ENCODE measurements at places on chromosomes 1 and 21.

- peak; percentile 82 for DNase-seq
Measured at GRCh38 chr1:231590453-231591198, 36.0 kb upstream of the DISC1 start.

DNA sequence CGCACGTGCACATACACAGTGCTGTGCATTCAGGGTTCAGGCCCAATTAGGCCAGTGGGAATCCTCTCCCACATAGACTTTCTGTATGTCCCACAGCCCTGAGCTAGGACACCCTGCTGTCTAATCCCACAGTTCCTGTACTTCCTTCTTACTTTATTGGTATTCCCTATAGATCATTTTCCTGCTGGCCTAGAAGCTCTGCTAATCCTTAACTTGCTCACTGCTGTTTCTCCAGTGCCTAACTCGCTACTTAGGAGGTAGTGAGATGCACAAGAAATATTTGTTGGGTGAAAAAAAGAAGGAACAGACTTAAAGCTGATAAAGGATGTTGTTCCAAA is 34.1 kb upstream of the FHAD1 start:
- no peak for DNase-seq

DNA sequence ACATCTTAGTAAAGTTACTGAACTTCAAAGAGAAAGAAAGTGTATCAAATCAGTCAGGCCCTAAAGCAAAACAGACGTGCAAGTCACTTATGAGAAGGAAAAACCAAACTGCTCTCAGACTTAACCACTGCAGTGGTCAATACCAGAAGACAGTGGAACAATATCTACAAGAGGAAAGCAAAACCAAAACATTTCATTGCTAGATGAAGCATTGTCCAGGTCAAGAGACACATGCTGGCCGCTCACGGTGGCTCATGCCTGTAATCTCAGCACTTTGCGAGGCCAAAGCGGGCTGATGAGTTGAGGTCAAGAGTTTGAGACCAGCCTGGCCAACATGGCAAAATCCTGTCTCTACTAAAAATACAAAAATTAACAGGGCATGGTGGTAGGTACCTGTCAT is 82.0 kb upstream of the MROH9 start:
- DNase-seq, result no peak

DNA sequence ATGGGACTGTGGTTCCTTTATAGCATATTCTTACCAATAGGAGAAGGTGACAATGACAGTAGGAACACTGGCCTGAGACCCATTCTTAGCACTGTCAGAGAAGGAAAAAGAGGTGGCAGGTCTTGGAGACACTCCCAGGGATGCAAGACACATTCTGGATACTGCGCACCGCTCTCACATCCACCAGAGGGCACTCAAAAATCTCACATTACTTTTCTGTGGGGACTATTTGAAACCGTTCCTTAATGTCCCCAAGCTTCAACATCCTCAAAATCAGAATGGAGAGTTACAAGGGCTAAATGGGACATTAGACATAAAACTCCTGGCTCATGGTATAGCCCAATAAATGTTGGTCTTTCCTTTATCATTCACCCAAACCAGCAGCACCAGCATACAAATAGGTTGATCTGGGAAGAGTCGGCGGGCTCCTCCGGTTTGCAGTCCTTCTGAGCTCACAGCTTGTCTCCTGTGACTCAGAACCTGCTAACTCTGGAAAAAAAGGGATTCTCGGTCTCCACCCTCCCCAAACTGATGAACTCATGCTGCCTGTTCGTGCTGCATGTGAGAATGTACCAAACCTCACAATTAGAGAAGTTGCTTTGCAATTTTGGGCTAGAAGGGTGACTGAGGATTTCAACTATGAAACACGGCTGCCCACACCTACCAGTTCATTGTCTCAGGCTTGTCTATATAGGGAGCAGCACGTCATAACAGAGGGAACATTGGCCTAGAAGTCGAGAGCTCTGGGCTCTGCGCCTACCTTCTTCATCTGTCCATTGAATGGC is 40.2 kb downstream of the IL12RB2 start:
- DNase-seq, result peak; percentile 76

GRCh38 chr1:2046174-2046917 is 3.9 kb upstream of the PRKCZ start:
- peak; percentile 17 for DNase-seq

- no peak for DNase-seq
Measured at GRCh38 chr1:234861761-234862160, 251.8 kb upstream of the IRF2BP2 start.

DNA sequence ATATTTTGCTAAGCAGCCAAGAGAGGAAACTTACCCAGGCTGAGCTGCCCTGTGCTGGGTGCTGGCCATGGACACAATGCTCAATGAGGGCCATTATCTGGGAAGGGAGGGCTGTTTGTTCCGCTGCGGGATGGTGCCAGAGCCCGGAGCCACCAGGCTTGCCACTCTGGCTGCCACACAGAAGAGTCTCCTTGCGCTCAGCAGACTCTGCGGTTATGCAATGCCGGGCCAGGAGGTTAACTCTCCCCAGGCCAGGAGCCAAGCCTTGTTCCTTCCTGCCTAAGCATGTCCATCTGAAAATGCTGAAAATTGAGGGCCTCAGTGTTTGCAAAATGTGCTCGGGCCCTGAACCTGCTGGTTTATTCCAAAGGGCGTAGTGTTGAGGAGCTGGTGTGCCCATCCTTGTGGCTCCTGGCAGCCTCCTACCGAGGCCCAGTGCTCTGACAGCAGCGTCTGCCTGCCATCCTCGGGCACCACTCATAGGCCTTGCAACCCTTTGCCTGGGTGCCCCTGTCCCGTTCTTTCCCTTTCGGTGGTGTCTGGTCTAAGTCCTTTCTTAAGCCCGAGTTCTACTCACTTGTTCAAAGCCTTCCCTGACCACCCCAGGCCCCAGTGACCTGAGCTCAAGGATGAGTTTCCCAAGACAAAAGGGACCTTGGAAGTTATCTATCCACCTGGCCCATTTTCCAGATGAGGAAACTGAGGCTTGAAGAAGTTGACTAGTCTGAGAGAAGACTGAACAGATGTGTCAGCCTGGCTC is 133.8 kb upstream of the EDN2 start:
- DNase-seq, result no peak

GRCh38 chr1:211518330-211519289 is 26.6 kb upstream of the RD3 start:
- DNase-seq, result no peak
